Naive thymus-derived CD4-positive, alpha-beta T cell (primary cell): ENCODE measurements at places on chromosomes 13 and 19.

GRCh38 chr13:45925151-45925550 is 73.6 kb upstream of the SIAH3 start:
- DNase-seq: no peak
- no peak overlapping the region for H3K27ac ChIP-seq
- H3K4me1 ChIP-seq: no peaks in the 10 kb centered on the region
- H3K27me3 ChIP-seq: no peaks in the 10 kb centered on the region
- H3K36me3 ChIP-seq: no peaks in the 10 kb centered on the region
- no peak overlapping the region for H3K4me3 ChIP-seq

- H3K4me3 ChIP-seq: no peak overlapping the region
- peaks cover 13% of the 10 kb centered on the region for H3K36me3 ChIP-seq
These were observed 69.9 kb downstream of the SLAIN1 start for GRCh38 chr13:77767413-77767812.

GRCh38 chr13:44374348-44374712 is 706 bp downstream of the SERP2 start:
- no peaks in the 10 kb centered on the region for H3K36me3 ChIP-seq
- DNase-seq: no peak
- H3K4me3 ChIP-seq: no peak overlapping the region
- H3K27me3 ChIP-seq: no peaks in the 10 kb centered on the region

GRCh38 chr13:25295701-25296100 is 5.7 kb upstream of the NUP58 start:
- no peak overlapping the region for H3K27ac ChIP-seq
- H3K36me3 ChIP-seq: no peaks in the 10 kb centered on the region
- peaks cover 1% of the 10 kb centered on the region for H3K4me1 ChIP-seq
- no peak for DNase-seq
- peaks cover 8% of the 10 kb centered on the region for H3K27me3 ChIP-seq
- H3K4me3 ChIP-seq: no peak overlapping the region

- no peak overlapping the region for H3K4me3 ChIP-seq
- H3K36me3 ChIP-seq: no peaks in the 10 kb centered on the region
- no peak overlapping the region for H3K27ac ChIP-seq
These were observed 45.6 kb upstream of the MRI1 start for GRCh38 chr19:13718733-13719132.

- peaks cover 3% of the 10 kb centered on the region for H3K4me1 ChIP-seq
- H3K36me3 ChIP-seq: no peaks in the 10 kb centered on the region
- H3K27me3 ChIP-seq: peaks cover 7% of the 10 kb centered on the region
- no peak for DNase-seq
These were observed 1.2 kb downstream of the KL start for GRCh38 chr13:33017323-33017929.

GRCh38 chr13:33323801-33324510 is 38.4 kb upstream of the STARD13 start:
- H3K4me3 ChIP-seq: no peak overlapping the region
- no peaks in the 10 kb centered on the region for H3K27me3 ChIP-seq
- no peaks in the 10 kb centered on the region for H3K4me1 ChIP-seq
- DNase-seq: no peak
- no peak overlapping the region for H3K27ac ChIP-seq
- no peaks in the 10 kb centered on the region for H3K36me3 ChIP-seq
